ENCODE measurements at places on chromosomes 2 and 18.

DNA sequence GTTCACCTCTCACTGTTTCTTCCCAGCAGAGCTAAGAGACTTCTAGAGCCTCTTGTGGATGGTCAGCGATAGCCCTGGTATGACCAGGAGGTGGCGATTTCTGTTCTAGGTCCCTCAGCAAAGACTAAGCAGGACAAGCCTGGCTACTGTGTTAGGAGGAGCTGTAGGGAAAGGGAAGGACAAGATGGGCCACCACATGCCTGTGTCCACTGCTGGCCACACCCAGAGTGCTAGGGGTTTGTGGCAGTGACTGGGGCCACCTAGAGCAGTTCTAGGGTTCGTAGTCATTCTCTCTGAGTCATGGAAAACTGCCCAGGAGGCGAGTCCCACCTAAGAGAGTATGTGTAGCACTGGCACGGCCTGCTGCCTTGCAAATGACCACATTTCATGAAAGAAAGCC, 179.4 kb downstream of the ALPK2 start:
- no peak for DNase-seq

- DNase-seq = no peak
These were observed 44.0 kb downstream of the KIF3C start for GRCh38 chr2:25938345-25938744.

- DNase-seq = no peak
These were observed at the start of gene CDH2 for GRCh38 chr18:28176948-28177827. Gene CDH2 (minus strand): TSS chr18:28177130. CDS start chr18:28177022, 108 bp downstream.

DNA sequence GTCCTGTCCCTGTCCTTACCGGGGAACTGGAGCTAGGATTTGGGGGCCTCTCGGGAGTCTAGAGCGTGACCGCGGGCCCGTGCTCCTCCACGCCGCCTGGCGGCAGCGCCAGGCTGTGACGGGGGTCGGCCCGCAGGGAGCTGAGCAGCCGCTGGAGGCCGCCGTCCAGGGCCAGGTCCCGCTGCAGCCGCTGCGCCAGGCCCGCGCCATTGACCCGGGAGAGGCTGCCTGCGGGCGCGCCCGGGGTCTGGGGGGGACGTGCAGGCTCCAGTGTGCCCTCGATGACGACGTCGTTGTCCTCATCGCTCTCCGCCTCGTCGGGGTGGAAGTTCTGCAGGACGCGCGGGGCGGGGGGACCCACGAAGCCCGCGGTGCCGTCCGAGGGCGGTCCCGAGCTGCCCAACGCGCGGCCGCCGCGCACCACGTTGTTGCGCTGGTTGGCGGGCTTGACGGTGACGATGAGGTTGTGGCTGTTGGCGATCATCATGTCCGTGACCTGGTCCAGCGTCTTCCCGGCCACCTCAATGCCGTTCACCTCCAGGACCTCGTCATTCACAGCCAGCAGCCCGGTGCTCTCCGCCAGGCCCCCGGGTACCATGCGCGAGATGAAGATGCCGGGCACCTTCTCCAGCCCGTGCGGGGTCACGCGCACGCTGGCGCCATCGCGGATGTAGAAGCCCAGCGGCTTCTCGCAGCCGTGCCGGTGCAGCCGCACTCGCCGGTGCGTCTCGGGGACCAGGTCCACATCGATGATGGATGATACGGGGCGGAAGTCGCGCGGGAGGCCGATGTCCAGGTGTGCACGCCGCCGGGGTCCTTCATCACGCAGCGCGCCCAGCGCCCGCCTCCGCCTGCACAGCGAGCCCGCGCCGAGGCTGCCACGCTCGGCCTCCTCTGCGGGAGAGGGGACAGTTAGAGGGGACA, 50.9 kb downstream of the ADNP2 start:
- DNase-seq = no peak

GRCh38 chr2:169768262-169768995, 30.2 kb upstream of the SSB start:
- DNase-seq = peak; percentile 27

- DNase-seq = no peak
These were observed 38.9 kb upstream of the LPIN2 start for GRCh38 chr18:3051718-3052410.

- DNase-seq = no peak
These were observed 3.0 kb downstream of the ASPRV1 start for GRCh38 chr2:69958480-69958879.

GRCh38 chr18:74040008-74040407, 107.6 kb downstream of the FBXO15 start:
- no peak for DNase-seq

GRCh38 chr2:168626647-168627046, 170.6 kb downstream of the CERS6 start:
- no peak for DNase-seq

- DNase-seq = no peak
These were observed 150.0 kb downstream of the DYSF start for GRCh38 chr2:71603311-71603811.

GRCh38 chr2:28630341-28630740, 121.3 kb upstream of the PPP1CB start:
- DNase-seq = no peak

DNA sequence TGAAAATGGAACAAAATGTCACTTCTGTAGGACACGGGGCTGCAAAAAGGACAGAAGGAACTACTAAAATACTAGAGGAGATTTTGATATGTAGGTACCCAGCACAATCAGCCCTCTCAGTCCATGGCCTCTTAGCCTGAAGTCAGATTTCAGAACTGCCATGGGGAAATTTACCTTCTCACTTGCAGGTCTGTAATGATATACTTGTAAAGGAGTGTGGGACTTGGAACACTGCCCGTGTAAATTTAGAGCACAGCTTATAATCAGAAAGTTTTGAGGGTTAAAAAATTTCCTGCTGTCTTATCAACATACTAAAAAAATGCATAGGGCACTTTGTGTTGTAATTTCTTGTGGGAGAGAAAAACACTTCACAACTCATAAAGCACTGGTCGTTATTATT, 60.6 kb downstream of the ZEB2 start:
- DNase-seq = no peak

DNA sequence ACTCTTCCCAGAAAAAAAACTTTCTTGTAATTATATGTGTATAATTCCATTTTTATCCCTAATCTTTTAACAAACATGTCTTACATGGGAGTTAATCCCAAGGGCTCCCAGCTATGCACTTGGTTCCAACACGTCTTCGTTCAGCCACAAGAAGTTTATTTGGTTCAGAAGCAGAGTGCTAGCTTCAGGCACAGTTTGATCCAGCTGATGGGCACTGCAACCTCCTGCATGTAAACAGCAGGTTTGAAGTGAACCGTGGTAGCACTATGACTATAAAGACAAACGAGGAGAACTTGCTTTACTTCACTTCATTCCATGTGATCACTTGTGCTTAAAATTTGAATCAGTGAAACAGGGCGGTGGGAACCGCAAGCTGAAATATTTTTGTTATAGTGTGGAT, 7.0 kb upstream of the RNASEH1 start:
- DNase-seq = no peak

DNA sequence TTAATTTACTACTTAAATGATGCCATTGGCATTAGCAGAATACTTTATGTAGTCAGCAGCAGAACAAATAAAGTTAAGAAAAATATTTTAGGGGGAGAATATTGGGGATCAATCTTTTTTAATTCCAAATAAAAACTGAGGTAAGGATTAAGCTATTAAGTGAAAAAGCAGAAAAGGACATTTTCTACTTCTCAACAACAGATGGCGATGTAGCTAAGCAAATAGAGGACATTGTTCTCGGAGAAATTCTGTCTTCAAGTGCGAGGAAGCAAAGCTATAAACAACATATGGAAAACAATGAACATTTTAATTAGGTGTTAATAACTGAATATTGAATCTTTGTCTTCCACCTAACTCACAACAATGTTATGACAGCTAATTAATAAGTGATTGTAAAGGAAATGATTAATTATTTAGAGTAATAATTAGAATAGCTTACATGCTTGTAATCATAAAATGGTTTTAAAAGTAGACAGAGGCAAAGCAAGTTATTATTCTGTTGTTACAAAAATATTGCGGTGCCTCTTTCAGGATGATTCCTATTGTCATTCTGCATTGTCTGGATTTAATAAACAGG, 32.9 kb upstream of the CCDC93 start:
- DNase-seq = no peak

GRCh38 chr2:72716601-72717000, 109.2 kb downstream of the EXOC6B start:
- no peak for DNase-seq

DNA sequence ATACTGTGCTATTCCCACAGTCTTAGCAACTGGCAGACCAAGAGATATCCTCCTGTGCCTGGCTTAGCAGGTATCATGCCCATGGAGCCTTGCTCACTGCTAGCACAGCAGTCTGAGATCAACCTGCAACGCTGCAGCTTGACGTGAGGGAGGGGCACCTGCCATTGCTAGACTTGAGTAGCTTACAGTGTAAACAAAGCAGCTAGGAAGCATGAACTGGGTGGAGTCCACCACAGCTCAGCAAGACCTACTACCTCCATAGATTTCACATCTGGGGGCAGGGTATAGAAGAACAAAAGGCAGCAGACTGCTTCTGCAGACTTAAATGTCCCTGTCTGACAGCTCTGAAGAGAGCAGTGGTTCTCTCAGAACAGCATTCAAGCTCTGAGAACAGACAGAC, 74.8 kb downstream of the AKAIN1 start:
- DNase-seq = no peak

GRCh38 chr2:174465327-174465726, 21.5 kb downstream of the GPR155 start:
- no peak for DNase-seq

DNA sequence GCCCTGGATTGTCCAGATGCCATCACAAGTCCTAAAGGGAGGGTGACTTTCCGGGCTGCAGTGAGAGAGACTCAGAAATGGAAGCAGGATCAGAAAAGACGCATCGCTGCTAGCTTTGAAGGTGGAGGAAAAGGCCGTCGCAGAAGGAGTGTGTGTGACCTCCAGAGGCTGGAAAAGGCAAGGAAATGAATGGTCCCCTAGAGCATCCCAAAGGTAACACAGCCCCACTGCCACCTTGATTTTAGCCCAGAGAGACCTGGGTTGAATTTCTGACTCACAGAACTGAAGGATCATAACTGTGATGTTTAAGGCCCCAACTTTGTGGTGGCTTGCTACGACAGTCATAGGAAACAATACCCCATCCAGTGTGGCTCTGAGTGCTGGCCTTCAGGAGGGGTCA, 8.6 kb upstream of the NCK2 start:
- no peak for DNase-seq

DNA sequence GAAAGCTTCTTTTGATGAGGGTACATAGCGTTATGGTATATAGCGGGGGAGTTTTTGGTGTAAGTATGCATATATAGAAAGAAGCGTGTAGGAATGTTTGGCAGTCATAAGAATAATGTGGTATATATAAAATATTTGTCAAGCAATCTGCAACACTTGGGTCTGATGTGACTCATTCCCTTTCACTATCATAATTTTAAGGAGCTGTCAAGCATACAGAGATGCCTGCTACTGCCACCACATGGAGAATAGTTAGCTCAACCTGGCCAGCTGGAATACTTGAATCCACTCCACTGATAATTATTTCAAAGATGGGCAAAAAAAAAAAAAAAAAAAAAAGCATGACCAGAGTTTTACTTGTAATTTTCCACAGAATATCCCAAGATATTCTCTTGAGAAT, 559.8 kb upstream of the REG3G start:
- no peak for DNase-seq

DNA sequence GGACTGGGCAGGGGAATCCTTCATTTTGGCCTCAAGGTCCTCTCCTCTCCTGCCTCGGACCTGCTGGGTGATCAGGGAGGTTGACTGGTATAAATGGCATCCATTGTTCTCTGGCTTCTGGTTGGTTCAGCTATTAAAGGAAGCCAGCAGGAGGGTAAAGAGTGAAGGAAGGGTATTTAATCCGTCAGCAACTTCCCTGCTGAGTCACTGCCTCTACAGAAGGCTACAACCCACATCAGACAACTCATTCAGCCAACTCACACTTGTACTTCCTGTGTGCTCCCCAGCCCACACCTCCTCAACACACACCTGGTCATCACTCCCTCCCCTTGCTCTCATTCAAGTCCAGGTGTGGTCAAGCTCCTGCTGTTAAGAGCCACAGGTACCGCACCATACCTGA, 68.3 kb upstream of the MRPS9 start:
- no peak for DNase-seq

GRCh38 chr2:202194418-202194817, 44.0 kb downstream of the SUMO1 start:
- no peak for DNase-seq

GRCh38 chr2:164498836-164499235, 122.4 kb downstream of the GRB14 start:
- DNase-seq = no peak

- DNase-seq = no peak
These were observed 3.2 kb upstream of the GPR35 start for GRCh38 chr2:240622060-240622411.

GRCh38 chr18:7720395-7720794, 153.3 kb downstream of the PTPRM start:
- no peak for DNase-seq

DNA sequence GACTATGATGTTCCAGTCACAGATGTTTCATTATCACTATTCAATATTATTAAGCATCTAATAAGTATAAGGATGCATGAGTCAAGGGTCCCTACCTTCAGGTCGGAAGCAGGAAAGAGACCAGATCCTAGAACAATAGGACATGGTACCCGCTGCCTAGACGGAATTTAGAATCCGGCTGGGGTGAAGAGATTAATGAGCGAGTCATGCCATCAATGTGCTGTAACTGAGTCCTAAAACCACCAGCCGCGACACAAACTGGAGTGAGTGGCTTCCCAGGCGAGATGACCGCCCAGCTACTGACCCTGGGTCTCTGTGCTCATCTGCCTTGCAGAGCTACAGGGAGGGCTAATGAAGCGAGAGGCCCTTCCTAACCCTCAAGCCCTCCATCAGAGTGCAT, 73.6 kb downstream of the DNMT3A start:
- no peak for DNase-seq

GRCh38 chr2:117551858-117552257, 262.6 kb upstream of the DDX18 start:
- DNase-seq = no peak

- DNase-seq = no peak
These were observed 32.6 kb upstream of the INSIG2 start for GRCh38 chr2:118055512-118056164.

GRCh38 chr18:35185771-35186170, 55.1 kb upstream of the ZNF397 start:
- DNase-seq = no peak

DNA sequence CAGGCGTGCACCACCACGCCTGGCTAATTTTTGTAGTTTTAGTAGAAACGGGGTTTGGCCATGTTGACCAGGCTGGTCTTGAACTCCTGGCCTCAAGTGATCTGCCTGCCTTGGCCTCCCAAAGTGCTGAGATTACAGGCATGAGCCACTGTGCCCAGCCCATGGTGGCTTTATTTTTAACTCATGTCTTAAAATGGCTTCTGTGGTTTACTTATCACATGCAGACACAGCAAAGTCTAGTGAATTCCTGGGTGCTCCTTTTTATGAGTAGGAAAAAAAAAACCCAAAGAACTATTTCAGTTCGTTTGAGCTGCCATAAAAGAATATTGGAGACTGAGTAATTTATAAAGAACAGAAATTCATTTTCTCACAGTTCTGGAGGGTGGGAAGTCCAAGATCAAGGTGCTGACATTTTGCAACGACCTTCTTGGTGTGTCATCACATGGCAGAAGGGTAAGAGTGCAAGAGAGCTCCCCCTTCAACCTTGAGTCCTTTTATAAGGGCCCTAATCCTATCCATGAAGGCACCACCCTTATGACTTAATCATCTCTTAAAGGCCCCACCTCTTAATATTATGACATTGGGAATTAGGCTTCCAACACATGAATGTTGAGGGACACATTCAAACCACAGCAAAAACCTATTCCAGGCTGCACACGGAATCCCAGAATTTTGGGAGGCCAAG, 12.6 kb upstream of the REL start:
- no peak for DNase-seq

- DNase-seq = no peak
These were observed 568.1 kb upstream of the CRIM1 start for GRCh38 chr2:35787302-35788031.
